Endodermal cell (in vitro differentiated cells): ENCODE measurements at places on chromosomes 2 and 18. TPM values are rescaled to one million over a fixed set of nuclear protein-coding genes. Genes with fewer than 3 reads are reported as not detected.

SULT6B1 gene
- not detected in 3 replicates for total RNA-seq

CAPN14 gene
- total RNA-seq, result 0.21 to 0.40 TPM (median 0.36 TPM) in 3 replicates

RFTN2 gene
- total RNA-seq, result 0.34 and 0.55 TPM in 2 replicates

NEURL3 gene
- not detected in 2 replicates for total RNA-seq

BOLL gene
- not detected in 2 replicates for total RNA-seq

SNORC gene
- total RNA-seq, result 3.0 to 6.2 TPM (median 5.0 TPM) in 3 replicates

- no peaks in the 10 kb centered on the region for H3K4me1 ChIP-seq
- H3K27ac ChIP-seq, result no peak overlapping the region
- peaks cover 9% of the 10 kb centered on the region for H3K36me3 ChIP-seq
- no peak overlapping the region for H3K4me3 ChIP-seq
- H3K27me3 ChIP-seq, result no peaks in the 10 kb centered on the region
- DNase-seq, result peak; percentile 19
Observed at GRCh38 chr2:240526521-240526920, 31.3 kb downstream of the ANKMY1 start.

- no peak overlapping the region for H3K27ac ChIP-seq
- H3K36me3 ChIP-seq, result no peaks in the 10 kb centered on the region
- H3K4me1 ChIP-seq, result no peaks in the 10 kb centered on the region
- DNase-seq, result peak; percentile 52
- H3K4me3 ChIP-seq, result no peak overlapping the region
Observed at GRCh38 chr2:122368576-122369243, 613.3 kb downstream of the TSN start.

- no peak for DNase-seq
- no peak overlapping the region for H3K4me3 ChIP-seq
- H3K27ac ChIP-seq, result no peak overlapping the region
- H3K27me3 ChIP-seq, result no peaks in the 10 kb centered on the region
Observed at GRCh38 chr2:212408524-212408923, 130.1 kb downstream of the ERBB4 start.

DNA sequence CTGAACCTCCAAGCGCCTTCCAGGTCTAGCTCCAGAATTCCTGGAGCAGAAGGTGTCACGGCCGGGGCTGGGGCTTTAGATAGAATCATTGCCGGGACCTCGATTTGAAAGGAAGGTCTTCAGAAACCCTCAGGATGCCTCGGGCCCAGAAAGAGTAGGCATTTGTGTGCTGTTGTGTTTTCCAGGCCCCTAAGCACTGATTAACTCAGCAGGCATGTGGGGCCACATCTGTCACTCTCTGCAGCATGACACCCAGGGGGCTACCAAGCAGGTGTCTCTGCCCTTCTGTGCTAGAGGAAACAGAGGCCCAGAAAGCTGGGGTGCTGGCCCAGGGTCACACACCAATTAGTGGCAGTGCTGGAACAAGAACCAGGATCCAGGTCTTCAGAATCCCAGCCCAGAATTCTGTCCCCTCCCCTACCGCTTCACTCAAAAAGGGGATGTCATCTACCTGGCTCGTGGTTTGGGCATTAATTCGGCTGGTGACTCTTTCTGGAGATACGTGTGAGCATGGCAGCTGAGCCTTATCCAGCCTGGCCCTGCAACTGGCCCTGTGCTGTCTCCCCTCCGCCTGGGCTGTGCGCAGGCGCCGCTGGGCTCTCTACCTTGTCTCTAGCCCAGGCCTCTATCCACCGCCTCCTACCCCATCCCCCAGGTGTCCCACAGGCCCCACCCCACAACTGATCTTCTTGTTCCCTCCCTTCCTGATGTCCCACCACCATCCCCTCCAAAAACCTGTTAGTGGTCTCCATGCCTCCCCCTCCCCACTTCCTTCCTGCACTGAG lies 245.4 kb downstream of the ATAD2B start:
- no peak for DNase-seq
- no peaks in the 10 kb centered on the region for H3K36me3 ChIP-seq
- no peaks in the 10 kb centered on the region for H3K27me3 ChIP-seq

DNA sequence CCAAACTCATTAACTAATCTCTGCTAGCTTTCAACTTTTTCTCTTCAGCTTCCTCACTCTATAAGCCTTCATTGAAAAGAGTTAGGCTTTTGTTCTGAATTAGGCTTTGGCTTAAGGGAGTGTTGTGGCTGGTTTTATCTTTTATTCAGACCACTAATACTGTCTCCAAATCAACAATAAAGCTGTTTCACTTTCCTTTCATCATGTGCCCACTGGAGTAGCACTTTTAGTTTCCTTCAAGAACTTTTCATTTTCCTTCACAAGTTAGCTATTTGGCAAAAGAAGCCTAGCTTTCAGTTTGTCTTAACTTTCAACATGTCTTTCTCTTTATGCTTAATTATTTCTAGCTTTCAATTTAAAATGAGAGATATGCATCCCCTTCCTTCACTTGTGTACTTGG lies 271.7 kb upstream of the FSIP2 start:
- H3K27ac ChIP-seq, result no peak overlapping the region
- H3K27me3 ChIP-seq, result no peaks in the 10 kb centered on the region
- no peak overlapping the region for H3K4me3 ChIP-seq
- no peaks in the 10 kb centered on the region for H3K4me1 ChIP-seq
- H3K36me3 ChIP-seq, result peaks cover 7% of the 10 kb centered on the region
- DNase-seq, result no peak

GRCh38 chr2:6412533-6413091 lies 453.1 kb downstream of the CMPK2 start:
- H3K4me1 ChIP-seq, result no peaks in the 10 kb centered on the region
- no peak overlapping the region for H3K27ac ChIP-seq
- H3K4me3 ChIP-seq, result no peak overlapping the region
- no peaks in the 10 kb centered on the region for H3K36me3 ChIP-seq

DNA sequence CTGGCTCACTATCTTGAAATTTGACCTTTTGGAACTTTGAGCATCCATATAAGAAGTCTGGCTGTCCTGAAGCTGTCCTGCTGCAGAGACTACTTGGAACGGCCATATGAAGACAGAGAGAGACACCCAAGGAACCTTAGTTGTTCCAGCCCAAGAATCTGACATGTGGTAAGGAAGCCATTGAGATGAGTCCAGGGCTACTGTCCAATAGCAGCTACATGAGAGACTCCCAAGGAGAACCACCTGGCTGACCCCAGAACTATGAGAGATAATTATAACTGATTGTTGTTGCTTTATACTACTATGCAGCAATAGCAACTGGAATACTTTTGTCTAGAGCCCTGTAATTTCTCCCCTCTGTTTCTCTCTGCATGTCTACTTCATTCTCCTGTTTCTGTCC lies 234.3 kb upstream of the TANK start:
- no peaks in the 10 kb centered on the region for H3K36me3 ChIP-seq
- no peaks in the 10 kb centered on the region for H3K4me1 ChIP-seq
- no peak overlapping the region for H3K27ac ChIP-seq
- DNase-seq, result no peak
